Stimulated activated CD8-positive, alpha-beta memory T cell treated with anti-CD3 and anti-CD28 coated beads, Interleukin-7, amount 100 ng/mL, for 1 hour (primary cell): ENCODE measurements at places on chromosomes 1 and 21.
A peak's percentile ranks its signal among the peaks of the same experiment; 100 is the strongest.

DNA sequence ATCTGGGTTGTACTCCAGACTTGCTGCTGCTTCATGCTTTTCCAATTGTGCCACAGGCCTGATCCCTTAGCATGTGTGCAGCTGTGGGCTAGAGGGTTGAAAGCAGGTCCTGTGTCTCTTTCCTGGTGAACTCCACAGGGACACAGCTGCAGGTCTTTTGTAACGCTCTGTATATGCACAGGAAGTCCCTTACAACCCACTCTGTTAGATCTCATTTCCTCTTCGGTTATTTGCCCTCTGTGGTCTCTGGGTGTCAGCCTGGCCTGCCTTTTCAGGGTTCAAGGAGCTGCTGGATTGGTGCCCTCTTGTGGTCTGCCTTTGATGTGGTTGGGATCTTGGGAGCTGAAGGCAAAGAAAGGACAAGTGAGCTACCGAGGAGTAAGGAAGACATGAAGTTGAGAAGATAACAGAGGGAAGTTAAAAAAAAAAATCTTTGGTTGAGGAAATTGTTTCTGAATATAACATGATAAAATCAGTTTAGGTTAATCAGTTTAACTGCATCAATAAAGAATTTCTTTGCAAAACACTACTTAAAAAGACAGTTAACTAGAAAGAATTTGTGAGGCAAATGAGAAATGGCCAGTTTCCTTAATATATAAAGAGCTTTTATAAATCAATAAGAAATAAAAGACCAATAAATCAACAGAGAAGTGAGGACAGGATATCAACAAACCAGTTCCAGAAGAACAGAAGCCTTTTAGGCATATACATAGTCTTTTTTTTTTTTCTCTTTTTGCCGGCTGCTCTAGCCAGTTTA, 44.1 kb downstream of the UCK2 start:
- peak; percentile 9 for DNase-seq

DNA sequence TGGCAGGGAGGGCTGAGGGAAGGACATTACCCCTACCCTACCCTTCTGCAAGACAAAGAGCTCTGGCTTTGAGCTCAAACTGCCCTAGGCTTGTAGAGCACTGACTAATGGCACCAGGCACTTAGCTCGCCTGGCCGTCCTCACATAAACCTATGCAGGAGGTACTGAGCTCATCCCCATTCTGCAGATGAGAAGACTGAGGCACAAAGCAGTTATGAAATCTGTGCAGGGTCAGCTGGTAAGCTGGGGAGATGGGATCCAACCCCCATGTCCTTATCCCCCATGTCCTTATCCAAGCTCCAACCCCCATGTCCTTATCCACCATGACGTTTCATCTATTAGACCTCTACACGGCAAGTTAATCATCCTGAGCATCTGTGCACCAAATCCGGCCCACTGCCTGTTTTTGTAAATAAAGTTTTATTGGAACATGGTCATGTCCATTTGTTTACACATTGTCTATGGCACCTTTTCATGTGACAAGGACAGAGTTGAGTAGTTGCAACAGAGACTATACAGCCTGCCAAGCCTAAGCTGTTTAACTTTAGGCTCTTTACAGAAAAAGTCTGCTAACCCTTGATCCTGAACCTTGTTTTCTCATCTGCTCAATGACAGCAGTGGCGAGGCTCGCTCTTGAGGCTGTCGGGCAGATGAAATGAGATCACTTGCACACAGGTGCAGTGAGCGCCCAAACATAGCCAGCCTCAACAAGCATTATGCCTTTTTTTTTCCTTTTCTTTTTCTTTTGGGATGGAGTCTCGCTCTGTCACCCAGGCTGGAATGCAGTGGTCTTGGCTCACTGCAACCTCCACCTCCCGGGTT, 86.8 kb downstream of the FBXO2 start:
- DNase-seq = no peak

DNA sequence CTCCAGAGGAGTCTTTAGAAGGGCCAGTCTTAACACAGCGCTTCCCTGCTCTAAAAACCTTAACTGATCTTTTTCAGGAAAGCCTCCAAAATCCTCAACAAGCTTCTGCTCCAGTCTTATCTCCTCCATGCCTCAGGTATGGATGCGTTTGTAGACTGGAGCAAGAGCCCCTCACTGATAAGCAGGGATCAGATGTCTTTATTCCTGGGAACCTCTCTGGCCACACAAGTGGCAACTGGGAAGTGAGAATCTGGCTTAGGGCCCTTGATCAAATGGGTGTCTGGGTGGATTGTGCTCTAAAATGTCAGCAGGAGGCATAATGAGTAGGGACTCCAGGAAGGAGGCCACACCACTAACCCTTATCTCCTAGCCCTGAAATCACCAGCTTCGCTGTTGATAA, 1.4 kb downstream of the ZBTB8A start:
- DNase-seq = no peak

- DNase-seq = no peak
Measured at GRCh38 chr1:200681231-200681630, 11.5 kb upstream of the DDX59 start.

DNA sequence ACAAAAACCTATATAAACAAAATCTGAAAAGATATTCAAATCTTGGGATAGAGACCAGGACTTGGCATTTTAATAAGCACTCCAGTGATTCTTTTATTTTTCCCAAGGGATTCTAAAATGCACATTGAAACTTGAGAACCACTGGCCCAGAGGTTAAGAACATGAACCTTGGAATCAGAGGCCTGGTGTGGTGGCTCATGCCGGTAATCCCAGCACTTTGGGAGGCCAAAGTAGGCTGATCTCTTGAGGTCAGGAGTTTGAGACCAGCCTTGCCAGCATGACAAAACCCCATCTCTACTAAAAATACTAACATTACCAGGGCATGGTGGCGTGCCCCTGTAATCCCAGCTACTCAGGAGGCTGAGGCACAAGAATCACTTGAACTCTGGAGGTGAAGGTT, 12.9 kb upstream of the CEP85 start:
- DNase-seq = no peak

DNA sequence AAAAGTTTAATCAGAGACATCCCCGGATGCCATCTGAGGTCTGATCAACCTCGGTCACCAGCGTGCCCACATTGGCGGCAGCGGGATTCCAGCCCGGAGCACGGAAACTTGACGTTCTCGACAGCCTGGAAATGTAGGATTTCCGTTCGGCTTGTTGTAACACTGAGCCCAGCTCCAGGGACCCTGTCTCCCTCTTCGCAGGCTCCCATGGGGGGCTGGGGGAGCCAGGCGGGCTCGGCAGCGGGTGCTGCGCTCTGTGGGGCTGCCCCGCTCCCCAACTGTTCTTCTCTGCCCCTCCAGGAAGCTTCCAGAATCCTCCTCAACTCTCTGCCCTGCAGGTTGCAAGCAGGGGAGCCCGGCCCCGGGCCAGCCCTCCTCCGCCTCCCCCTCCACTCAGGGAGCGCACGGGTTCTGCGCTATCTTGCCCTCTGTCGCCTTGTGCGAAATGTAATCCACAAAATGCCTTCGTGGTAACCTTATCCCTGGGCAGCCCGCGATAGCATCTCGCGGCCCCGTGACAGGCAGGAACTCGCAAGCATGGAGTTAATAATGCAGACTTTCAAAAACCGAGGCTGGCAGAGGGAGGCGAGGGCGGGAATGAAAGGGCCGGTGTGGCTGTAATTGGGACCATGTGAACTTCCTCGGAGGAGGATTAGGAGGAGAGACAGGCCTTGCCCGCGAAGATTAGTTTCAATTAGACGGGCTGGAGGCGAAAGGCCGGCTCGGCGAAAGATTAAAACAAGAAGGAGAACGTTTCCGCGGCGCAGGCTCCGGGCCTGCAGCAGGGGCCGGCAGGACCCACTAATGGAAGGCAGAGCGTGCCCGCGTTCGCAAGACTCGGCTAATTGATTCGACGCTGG, 53.9 kb upstream of the TTC34 start:
- DNase-seq = no peak
